ENCODE measurements at places on chromosomes 5 and 9. TPM values are rescaled to one million over a fixed set of nuclear protein-coding genes. Genes with fewer than 3 reads are reported as not detected.

SPATA9 gene
- 0.42 TPM for total RNA-seq

SPINK6 gene
- total RNA-seq, result 0.52 TPM

EQTN gene
- total RNA-seq, result not detected

FSTL4 gene
- total RNA-seq, result 15.0 TPM

CDC42SE2 gene
- 51.8 TPM for total RNA-seq

CA9 gene
- total RNA-seq, result 10.1 TPM

SPINK4 gene
- not detected for total RNA-seq

C1QTNF3 gene
- 0.69 TPM for total RNA-seq

CTXN3 gene
- total RNA-seq, result not detected

PCDHGB2 gene
- total RNA-seq, result 1.8 TPM

SRD5A1 gene
- 21.4 TPM for total RNA-seq

ZNG1C gene
- total RNA-seq, result 50.9 TPM

MYMK gene
- not detected for total RNA-seq

TMEM215 gene
- total RNA-seq, result not detected

RXRA gene
- total RNA-seq, result 29.3 TPM

TAL2 gene
- total RNA-seq, result not detected

PCDHB7 gene
- 0.25 TPM for total RNA-seq

GMCL2 gene
- total RNA-seq, result not detected

WDR38 gene
- total RNA-seq, result not detected

PTGER4 gene
- 3.1 TPM for total RNA-seq

PCDHA9 gene
- 0.02 TPM for total RNA-seq

FAM169A gene
- 15.8 TPM for total RNA-seq

JAKMIP2 gene
- 0.69 TPM for total RNA-seq

GTF2H2 gene
- 98.4 TPM for total RNA-seq

SH3GL2 gene
- not detected for total RNA-seq

CLIC3 gene
- not detected for total RNA-seq

PDLIM7 gene
- 24.3 TPM for total RNA-seq

COL15A1 gene
- 0.89 TPM for total RNA-seq

SHOC1 gene
- not detected for total RNA-seq

RLN1 gene
- total RNA-seq, result not detected

DNAH5 gene
- total RNA-seq, result 0.82 TPM

ANKRD34B gene
- total RNA-seq, result not detected

STK32A gene
- total RNA-seq, result 0.32 TPM

PTGS1 gene
- 1.9 TPM for total RNA-seq

PDE6A gene
- 0.02 TPM for total RNA-seq

BARX1 gene
- total RNA-seq, result 0.37 TPM

ELOVL7 gene
- 2.0 TPM for total RNA-seq

ACOT12 gene
- total RNA-seq, result not detected

OSMR gene
- total RNA-seq, result 82.8 TPM

OR1L4 gene
- total RNA-seq, result not detected

NACC2 gene
- 26.1 TPM for total RNA-seq

ERCC6L2 gene
- total RNA-seq, result 46.9 TPM

IFT74 gene
- 16.8 TPM for total RNA-seq

LCN12 gene
- total RNA-seq, result 1.2 TPM

LCN9 gene
- total RNA-seq, result not detected

ENTREP1 gene
- 0.14 TPM for total RNA-seq

LCN15 gene
- total RNA-seq, result not detected

ECM2 gene
- not detected for total RNA-seq

IFNB1 gene
- not detected for total RNA-seq

TAF11L2 gene
- total RNA-seq, result not detected

AIF1L gene
- total RNA-seq, result 4.2 TPM

Measured in NCI-H460 (cell line).